ENCODE measurements at places on chromosomes 5 and 9.

- DNase-seq: peak; percentile 46
These were observed 72.1 kb upstream of the ZNF618 start for GRCh38 chr9:113803811-113804589.

- DNase-seq: no peak
These were observed 272.0 kb downstream of the HSPA4 start for GRCh38 chr5:133323494-133324457.

GRCh38 chr9:114725930-114726329 is 43.9 kb upstream of the TEX48 start:
- DNase-seq: no peak

- DNase-seq: peak; percentile 91
These were observed 6.3 kb downstream of the TYRP1 start for GRCh38 chr9:12699529-12699928.

GRCh38 chr5:142170254-142170953 is 61.8 kb downstream of the NDFIP1 start:
- DNase-seq: no peak

- no peak for DNase-seq
These were observed 35.7 kb upstream of the LHX2 start for GRCh38 chr9:123975871-123976270.

DNA sequence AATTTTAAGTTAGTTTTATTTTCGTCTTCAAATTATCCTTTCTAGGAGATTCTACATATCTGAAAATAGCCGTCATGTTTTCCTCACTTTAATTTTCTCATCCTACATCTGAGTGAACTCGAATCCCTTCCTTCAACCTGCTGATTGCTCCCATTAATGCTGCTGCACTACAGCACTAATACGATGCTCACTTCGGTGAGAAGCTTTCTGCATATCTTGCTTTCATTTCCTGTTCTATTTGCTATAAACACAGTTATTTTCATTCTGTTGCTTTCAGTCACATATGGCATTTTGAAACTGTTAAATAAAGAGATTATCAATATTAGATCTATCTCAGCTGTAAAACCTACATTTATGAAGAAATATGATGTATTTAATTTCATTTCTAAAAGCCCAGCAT is 749.2 kb downstream of the EFNA5 start:
- DNase-seq: no peak

Data from OCI-M1 (cell line).